ENCODE measurements at places on chromosomes 6 and 20.

- DNase-seq: no peak
These were observed 55.2 kb upstream of the CDKAL1 start for GRCh38 chr6:20479060-20479459.

DNA sequence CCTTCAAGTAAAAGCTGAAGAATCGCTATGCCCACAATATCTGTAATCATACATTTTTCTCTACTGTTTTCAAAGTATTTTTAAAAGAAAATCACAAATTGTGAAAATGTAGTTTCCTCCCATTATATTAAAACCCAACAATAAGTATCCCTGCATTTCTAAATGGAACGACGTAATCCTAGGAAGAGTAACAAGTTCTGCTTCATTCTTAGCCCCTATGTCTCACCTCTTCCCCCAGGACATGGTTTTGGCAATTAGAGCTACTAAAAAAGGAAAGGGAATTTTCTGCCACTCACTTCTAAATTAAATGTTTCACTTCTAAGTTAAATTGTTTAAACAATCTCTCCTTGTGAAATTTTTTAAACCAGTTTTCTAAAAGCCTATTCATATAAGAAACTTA is 47.4 kb downstream of the TBPL1 start:
- no peak for DNase-seq

- DNase-seq: no peak
These were observed 73.4 kb upstream of the NOX3 start for GRCh38 chr6:155528982-155529453.

DNA sequence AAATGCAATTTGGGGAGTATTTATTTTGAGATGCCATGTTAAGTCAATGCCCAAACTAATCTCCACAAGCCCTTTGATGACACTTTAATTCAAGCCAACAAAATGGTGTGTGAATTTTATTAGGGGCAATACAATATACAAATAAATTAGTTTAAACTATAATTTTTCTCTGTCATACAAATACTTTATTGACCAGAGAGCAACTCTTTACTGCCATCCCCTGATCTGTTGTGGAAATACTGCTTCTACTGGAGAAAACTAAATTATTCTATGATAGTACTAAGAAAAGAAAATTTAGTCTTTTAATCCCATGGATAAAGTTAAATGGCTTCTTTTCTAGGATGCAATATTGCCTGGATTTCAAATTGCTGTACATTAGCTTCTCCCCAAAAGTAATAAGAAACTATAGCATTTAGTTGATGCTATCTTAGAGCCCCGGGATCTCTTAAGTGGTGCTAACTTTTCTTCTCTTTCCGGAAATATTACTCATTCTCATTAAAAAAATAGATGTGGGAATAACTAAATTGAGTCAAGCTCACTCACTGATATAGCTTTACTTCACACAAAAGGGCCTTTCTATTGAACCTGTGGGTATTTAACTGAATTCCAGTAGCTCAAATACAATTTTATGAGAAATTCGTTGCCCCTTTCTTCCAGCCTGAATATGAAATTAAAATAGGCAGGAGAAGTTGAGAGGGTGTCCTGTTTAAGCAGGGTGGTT is 49.2 kb downstream of the SMPDL3A start:
- DNase-seq: no peak

DNA sequence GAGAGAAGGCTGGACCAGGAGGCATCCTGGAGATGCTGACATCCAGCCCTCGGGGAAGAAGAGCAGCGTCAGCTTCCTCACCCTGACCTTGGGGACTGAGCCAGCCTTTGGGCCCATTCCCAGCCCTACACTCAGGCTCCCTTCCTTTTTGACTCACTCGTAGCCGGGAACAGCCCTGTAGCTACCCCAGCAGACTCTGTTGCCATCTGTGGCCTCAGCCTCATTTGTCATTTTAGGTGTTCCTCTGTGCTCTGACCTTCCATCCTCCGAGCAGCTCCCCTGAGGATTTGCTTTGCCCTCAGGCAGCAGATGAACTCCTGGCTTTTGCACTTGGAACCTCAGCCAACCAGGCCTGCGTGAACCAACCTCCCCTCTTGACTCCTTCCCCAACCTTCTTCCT is 67.5 kb downstream of the ELOVL2 start:
- no peak for DNase-seq

GRCh38 chr6:38040254-38040653 is 220.7 kb downstream of the ZFAND3 start:
- no peak for DNase-seq

DNA sequence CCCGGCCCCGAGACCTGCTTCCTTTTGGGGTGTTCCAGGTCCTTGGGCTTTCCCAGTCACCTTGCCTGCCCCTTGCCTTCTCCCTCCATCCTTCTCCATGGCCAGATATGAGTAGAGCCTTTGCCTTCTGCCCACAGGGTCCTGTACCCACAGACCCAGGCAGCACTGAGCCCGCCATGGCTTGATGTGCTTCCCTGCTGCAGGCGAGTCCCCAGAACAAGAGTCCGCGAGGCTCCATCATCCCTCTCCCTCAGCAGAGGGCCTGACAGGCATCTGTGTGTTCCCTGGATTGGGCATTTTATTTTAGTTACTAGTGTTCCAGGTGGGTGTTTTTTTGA is 21.9 kb downstream of the PYGB start:
- DNase-seq: no peak

DNA sequence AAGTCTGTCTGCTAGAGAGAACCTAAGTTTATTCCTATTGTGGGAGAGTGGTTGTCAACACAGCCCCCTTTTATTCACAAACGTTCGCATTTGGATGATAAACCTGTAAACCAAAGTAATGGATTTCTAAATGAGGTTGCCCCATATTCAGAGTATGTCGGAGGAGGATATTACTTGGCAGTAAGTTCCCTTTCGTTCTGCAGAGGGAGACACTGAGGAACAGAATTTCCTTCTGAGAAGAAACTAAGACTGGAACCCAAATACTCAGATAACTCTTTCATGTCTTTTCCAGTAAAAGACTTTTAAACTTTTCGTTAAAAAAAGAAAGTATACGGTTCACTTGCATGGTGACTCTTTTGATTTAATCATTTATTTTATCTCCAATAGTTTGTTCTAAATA is 754.6 kb upstream of the MMS22L start:
- DNase-seq: no peak

DNA sequence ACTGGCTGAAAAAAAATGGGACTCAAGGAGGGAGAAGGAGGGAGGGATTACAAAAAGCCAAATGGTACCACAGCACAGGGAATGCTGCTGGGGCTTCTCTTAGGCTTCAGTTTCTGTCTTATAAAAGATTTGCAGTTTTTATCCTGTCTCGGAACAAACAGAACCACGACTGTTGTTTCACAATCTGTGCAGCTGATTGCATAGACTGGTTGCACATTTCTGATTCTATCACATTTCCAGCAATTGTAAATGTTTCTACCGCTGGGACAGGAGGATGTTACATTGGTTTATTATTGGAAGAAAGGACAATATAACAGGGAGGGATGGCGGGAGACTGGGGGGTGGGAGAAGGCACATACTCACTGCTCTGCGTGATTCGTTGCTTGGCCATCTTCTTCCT is 73.5 kb upstream of the ARID1B start:
- no peak for DNase-seq

- no peak for DNase-seq
These were observed 97.4 kb upstream of the RNF24 start for GRCh38 chr20:4112481-4113421.

- no peak for DNase-seq
These were observed 1.4 kb downstream of the DEFB132 start for GRCh38 chr20:258963-259362.

GRCh38 chr20:20663841-20664240 is 48.6 kb downstream of the RALGAPA2 start:
- DNase-seq: no peak

- no peak for DNase-seq
These were observed 12.6 kb upstream of the SLPI start for GRCh38 chr20:45266977-45267376.

DNA sequence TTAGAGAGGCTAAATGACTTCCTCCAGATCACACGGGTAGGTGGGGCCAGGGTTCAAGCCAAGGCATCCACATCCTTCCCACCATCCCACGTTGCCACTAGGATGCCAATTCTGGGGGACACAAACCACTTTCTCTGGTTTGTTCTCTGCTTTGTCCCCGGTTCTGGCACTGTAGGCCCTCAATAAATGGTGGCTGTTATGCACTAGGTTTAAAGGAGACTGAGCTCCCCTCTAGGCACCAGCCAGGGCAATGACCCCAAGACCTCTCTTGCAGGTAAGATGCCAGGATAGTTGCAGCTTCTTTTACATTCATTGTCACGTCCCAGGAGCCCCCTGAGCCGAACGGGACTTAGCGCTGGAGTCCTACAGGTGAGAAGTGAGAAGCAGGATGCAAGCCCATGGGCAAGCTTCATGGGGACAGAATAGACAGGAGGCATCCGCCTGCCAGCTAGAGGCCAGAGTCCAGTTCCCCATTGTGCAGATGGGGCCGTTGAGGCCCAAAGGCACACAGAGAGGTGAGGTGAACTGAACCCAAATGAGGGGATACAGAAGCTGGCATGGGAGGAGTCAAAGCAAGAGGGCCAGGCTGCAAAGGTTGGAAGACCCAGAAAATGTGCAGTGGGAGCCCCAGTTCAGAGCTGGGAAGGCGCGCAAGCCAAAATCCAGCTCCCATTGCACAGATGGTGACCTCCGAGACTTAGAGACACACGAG is 677 bp downstream of the PXMP4 start:
- DNase-seq: no peak

DNA sequence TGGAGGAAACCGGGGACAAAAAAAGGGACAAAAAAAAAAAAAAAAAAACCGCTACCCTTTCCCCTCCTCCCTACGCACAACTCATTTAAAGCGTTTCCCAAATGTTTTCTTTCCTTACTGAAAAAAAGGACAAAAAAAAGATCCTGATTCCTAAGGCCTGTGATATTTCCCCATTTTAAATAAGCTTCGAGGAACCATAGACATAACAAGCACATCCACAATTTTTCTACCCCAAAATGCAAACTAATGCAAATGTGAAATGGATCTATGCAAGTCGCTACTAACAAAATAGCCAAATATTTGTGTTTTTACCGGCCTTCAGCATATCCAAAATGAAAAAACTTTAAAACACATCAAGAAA is 1.4 kb upstream of the ZNF217 start:
- DNase-seq: no peak

DNA sequence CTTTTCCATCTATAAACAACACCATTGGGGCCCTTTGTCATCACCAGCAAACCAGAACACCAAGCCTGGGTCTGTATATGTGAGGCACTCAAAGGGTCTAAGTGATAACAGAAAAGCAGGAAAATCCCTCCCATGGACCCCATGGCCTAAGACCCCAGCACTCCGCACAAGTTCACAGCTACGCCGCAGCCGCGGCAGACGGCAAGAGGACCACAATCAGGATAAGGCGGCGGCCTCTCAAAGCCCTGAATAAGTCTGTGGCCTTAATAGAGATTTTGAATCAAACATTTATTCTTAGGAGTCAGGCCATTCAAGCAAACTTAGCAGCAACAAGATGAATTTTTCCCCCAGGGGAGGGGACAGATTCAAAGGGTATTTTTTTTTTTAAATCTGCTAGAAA is 2.9 kb downstream of the ZBTB46 start:
- no peak for DNase-seq

DNA sequence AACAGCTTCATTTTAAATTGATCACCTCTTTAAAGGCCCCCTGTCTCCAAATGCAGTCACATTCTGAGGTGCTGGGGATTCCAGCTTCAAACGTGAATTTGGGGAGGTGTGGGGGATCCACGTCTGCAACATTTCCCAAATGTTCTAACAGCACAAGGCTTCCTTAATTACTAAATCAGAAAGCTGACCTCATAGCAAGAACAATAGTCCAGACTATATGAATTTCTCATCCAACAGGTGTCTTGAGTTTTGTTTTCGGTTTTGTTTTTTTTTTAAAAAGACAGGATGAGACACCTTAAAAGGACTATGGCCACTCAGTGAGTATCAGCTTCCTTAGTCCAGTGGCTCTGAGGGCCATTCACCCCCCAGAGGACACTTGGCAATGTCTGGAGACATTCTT is 11.5 kb downstream of the ATP9A start:
- no peak for DNase-seq

- no peak for DNase-seq
These were observed 275.1 kb upstream of the CDH4 start for GRCh38 chr20:60976913-60977312.

DNA sequence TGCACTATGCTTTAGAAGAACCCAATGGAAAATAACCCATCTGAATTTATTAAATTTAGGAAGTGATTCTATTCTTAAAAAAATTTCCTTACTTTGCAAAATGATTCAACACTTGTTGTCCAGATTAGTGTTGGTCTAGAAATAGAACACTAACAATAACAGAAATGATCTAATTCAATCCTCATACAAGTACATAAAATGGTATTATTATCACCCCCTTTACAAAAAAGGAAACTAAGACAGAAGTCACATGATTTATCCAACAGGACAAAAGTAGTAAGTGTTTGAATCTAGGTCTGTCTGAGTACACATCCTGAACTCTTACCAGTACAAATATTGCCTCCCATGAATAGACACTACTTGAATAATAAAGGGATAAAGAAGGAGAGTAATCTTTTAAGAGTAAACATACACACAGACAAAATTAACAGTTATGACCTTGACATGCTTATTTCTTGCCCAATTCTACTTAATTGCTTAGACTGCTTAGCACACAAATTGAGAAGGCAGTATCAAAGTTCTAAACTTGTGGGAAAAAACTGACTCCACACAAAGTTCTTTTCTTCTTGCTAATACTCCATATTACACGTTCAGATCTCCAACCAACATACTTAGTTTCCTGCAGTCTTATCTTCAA is 195.4 kb upstream of the RUNX2 start:
- DNase-seq: no peak

DNA sequence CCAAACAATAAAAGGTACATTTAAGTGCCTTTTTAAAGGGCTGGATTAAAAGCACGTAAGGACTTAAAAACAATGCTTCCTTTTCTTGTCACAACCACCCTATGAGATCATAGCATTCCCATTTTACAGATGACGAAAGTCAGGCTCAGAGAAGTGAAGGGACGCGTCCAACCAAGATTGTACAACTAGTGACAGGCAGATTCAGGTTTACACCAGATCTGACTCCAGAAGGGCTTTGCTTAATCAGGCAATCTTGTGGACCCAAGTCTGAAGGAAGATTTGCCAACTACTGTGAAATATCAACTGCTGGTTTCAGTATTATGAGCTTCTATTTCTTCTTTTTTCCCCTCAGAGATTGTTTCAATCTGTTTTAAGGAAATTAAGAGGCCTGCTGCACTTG is 877 bp downstream of the ENPP4 start:
- DNase-seq: no peak

- DNase-seq: no peak
These were observed 16.9 kb downstream of the ZNF217 start for GRCh38 chr20:53576586-53577318.

- DNase-seq: no peak
These were observed 76.8 kb upstream of the FOXP4 start for GRCh38 chr6:41469156-41470028.

DNA sequence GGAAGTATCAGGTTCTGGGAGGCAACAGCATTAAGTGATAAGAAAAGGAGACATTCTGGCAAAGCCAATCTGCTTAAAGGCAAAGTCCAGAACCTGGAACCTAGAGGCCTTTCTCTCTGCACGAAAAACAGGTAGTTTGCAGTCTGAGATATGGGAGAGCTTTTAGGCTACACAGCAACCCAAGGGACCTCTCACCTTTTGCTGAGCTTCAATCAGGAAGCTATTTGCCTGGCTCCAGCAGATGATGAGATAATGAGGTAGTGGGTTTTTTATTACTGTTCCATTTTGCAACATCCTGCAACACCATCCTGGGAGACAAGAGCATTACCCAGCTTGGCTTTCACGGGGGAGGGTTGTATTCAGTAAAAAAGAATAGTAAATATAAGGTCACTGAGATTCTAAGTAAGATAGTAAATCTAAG is 143.1 kb downstream of the ADGRG6 start:
- no peak for DNase-seq

GRCh38 chr6:82396964-82397751 is 33.5 kb downstream of the TPBG start:
- no peak for DNase-seq
